Right cardiac atrium (tissue), 5 donors: ENCODE measurements at places on chromosomes 2 and 18.

- no peak for DNase-seq
These were observed 86.0 kb downstream of the SPP2 start for GRCh38 chr2:234136461-234136860.

DNA sequence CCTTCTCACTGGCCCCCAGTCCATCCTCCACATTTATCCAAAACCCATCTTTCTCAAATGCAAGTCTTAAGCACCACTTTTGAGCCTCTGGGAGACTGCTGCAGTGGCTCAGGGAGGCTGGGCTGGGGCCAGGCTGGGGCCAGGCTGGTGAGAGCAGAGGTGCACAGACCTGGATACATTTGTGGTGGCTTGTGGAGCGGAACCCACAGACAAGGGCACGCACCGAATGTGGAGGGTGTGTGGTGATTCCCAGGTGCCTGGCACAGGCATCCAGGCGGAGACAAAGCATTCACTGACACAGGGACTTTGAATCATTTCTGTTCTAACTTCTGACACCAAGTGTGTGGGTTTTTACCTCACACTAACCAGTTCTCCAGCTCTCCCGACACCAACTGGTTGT, 42.2 kb upstream of the MGAT4A start:
- DNase-seq, result no peak

DNA sequence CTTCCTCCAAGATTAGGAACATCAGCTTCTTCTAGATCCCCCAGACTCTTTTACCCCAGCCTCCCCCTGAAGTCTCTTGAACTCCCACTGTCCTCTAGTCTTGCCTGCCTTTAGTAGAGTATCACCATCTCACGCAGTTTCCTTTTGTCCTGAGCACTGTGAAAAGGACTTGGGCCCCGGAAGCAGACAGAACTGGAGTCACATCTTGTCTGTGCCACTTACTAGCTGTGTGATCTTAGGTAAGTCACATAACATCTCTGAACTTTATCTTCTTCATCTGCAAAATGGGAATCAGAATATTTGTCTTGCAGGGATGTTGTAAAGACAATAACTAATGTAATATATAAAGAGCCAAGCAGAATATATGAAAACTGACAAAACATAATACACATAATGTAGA, 8.4 kb upstream of the TRABD2A start:
- no peak for DNase-seq

- no peak for DNase-seq
These were observed 54.9 kb upstream of the BZW1 start for GRCh38 chr2:200756618-200757321.

DNA sequence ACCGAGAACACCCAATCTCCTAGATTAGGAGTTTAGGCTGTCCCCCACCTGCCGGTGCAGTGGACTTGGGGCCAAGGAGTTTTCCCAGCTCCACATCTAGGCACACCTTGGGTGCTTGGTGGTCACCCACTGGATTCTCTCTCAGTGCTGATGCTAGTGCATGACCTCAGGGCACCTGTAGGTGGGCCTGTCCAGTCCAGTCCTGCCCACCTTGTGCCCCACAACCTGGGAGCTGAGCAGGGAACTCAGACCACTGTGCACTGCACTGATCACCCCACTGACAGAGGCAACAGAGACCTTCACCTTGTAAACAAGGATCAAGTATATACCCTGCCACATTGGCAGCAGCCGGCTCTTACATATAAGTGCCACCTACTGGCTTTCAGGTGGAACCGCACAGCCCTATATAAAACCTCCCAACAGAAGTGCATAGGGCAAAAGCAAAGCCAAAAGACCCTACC, 12.7 kb upstream of the CDH19 start:
- DNase-seq, result no peak

- DNase-seq, result no peak
These were observed 61.3 kb downstream of the NABP1 start for GRCh38 chr2:191739194-191739593.

DNA sequence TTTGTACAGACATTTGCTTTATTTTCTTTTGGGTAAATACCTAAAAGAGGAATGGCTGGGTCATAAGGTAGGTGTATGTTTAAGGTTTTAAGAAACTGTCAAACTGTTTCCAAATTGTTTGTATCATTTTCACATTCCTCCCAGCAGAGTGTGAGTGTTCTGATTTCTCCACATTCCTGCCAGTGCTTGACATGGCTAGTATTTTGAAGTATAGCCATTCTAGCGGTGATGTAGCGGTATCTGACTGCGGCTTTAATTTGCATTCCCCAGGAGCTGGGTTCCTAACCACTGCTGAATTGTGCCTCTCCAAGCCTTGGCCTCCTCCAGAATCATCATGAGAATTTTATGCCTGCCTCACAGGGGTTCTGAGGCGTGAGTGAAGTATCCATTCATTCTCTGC, 61.8 kb upstream of the ARL4C start:
- DNase-seq, result no peak

- DNase-seq, result no peak
These were observed 231.1 kb downstream of the SETBP1 start for GRCh38 chr18:44911773-44912172.

DNA sequence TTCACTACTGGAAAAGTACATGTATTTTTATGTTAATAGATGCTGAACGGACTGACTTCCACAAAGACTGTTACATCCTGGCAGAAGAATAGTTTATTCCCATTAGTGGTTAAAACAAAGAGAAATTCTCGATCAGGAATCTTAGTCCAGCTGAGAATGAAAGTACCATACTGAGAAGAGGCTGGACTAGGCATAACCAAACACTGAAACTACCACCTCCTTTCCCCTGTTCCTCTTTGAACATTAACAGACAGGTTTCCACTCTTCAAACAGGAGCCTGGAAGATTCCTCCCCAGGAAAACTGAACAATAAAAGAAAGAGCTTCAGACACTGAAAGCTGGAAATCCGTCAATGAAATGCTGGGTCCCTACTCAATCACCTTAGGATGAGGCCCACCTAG, 25.8 kb downstream of the LDAH start:
- no peak for DNase-seq

- no peak for DNase-seq
These were observed 9.7 kb downstream of the SPP2 start for GRCh38 chr2:234060236-234060635.

DNA sequence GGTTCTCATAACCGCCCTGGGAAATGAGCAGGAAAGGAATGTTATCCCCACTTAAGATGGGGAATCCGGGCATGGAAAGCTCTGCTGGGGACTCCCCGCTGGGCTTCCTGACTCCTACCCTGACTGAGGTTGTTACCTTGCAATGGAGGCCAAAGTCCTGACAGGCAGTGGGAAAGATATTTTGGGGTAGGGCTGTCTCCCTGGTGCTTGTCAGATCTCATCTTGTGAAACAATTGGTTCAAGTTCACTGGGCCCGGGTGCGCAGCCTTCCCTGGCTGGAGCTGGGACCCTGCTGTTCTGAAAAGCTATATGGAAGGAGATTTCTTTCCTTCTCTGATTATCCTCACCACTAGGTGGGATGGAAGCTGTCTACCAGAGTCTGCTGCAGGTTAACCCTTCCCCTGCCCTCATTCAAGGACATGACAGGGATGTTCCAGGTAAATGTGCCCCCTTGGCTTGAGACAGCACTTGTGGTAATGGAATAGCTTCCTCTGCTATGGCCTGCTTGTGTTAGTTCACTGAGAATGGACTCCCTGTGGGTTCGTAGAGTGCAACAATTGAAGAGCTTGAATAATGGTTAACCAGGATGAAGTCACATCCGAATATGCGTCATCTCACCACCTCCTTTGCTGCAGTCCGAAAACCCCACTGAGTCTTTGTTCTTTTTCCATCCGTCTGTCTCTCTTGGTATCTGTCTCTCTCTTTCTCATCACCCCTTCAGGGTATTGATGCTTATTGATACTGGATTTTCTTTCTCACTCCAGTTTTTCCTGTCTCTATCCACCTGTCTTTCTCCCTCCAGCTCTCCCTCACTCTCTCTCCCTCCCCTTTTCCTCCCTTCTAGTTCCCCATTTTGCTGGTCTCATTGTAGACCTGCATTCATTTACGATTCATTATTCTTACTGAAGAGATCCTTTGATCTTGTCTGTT, 67.8 kb upstream of the EPAS1 start:
- DNase-seq, result no peak

GRCh38 chr2:64128943-64129391, 15.3 kb downstream of the PELI1 start:
- DNase-seq, result no peak

GRCh38 chr2:30673127-30673526, 134.1 kb downstream of the CAPN13 start:
- DNase-seq, result no peak

- no peak for DNase-seq
These were observed 2.3 kb downstream of the WIPF1 start for GRCh38 chr2:174595116-174595809.

- DNase-seq, result no peak
These were observed 21.3 kb upstream of the CHST9 start for GRCh38 chr18:27206411-27206810.

DNA sequence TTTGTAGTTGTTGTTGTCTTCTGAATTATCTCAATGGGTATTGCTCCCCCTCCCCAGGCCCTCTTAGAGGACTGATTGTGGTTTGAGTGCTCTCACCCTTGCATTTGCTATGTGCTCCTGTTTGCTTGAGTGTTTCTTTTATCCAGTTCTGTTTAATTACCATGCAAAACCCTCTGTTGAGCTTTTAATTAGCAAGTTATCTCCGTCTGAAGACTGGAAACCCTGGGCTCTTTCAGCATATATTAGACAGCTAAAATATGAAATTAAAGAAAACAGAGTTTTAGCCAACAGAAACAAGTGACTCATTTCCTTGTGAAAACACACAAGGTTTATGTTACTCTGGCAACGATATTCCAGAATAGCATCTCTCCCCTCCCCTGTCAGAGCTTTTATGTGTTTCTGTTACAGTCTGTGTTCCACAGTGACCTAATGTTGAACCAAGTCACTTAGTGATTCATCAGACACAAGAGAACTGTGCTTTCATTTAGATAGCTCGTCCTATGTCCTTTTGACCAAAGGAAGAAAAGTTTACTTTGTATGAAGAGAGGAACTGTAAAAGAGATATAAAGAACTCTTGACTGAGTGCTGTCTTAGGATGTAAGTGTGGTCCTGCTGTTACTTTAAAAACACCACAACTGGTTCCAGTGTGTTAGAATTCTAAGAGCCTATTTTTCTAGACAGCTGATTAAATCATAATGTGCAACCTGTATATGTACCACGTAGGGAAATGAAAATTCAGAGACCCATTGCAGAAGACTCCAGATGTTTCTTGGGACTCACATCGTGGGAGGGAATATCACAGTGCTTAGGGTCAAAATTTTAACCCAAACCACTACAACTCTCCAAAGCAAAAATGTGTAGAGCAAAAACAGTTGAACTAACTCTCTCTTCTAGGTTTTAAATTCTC, 172.8 kb upstream of the RBMS1 start:
- DNase-seq, result no peak

DNA sequence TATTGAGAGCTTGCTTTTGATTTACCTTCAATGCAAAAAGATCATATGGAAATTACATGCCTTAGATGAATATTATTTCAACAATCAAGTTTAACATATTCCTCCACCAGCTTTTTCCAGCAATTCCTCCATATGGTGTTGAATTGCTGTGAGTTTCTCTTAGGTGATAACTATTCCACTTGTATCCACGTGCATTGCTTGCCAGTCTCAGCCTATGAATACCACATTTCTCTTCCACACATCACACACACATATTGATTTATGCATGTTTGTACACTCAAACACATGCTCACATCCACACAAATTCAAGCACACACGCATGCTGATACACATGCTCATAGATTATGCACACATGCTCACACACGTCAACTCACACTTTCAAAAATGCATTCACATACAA, 770.0 kb upstream of the LINC00305 start:
- DNase-seq, result no peak

DNA sequence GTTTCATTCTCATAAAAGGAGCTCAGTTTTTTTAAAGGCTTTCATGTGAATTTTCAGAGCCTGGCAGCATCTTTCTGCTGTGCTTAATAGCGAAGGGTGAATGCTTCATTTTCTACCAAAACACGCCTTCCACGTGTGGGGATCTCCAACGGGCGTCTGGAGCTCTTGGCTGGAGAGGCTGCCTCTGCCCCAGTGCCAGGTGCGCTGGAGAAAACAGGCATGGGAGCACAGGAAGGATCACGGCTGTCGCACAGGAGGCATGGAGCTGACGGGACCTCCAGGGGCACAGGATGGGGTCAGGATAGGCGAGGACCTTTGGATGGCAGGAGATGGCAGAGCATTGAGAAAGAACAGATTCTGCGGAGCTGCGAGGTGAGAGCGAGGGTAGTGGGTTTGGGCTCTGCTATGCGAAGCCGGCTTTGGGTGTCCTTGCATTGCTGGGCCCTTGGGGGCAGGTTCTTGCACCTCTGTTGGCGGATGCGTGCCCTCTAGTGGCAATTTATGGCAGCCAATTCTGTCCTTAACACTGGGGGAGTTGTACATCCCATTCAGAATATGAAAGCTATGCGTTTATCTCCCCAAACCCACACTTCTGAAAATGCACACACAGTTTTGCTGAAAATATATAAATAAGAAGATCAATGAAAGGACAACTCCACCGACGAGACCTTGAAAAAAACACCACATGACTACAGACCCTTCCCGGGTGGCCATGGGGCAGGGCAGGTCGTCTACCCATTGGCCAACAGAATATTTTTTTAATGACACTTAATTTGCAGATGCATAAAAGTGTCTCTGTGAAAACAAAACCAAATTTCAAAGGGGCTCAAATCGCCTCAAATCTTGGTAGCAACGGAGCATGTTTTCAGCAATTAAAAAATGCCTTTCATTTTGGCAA, 90.4 kb upstream of the SLC35G4 start:
- no peak for DNase-seq

DNA sequence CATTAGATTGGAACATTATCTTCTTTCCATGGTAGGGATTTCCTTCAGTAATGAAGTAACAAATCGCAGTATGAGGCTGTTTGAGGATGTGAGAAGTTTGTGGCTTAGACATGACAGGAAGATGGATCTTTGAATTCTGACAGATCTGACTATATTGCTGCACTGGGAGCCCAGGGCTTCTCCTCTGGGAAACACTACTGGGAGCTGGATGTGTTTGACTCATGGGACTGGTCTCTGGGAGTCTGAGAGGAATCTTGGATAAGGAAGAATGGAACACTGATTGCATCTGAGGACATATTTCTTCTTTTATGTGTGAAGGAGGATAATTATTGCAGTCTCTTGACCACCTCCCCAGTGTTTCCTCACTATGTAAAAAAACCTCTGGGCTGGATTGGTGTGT, 77.2 kb upstream of the ST6GAL2 start:
- no peak for DNase-seq

DNA sequence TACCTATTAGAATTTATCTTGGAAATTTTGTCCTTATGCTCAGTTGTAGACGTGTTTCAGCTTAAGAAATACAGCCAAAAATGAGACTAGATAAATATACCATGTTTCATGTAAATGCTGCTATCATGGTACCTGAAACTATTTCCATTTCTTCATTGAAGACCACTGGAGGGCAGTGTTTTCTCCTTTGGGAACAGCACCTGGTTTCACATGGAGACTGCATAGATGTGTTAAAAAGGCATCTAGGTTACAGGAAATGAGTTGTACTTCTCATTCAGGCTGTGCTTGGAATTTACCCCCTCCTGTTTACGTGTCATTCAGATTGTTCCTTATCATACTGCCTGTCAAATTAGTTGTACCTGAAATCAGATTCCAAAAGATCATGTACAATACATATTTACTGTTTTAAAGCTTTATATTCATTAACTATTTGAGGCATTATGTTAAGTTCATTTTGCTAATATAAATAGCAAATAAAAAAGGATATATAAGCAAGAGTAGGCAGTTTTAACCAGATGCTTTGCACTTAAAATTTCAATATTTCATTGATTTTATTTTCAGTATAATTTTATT, 57.3 kb upstream of the PSMD14 start:
- DNase-seq, result no peak

GRCh38 chr18:10374636-10375293, 79.7 kb upstream of the APCDD1 start:
- DNase-seq, result no peak

GRCh38 chr2:47422016-47422415, 19.1 kb downstream of the MSH2 start:
- no peak for DNase-seq
